ENCODE measurements at places on chromosomes 7 and 10.

DNA sequence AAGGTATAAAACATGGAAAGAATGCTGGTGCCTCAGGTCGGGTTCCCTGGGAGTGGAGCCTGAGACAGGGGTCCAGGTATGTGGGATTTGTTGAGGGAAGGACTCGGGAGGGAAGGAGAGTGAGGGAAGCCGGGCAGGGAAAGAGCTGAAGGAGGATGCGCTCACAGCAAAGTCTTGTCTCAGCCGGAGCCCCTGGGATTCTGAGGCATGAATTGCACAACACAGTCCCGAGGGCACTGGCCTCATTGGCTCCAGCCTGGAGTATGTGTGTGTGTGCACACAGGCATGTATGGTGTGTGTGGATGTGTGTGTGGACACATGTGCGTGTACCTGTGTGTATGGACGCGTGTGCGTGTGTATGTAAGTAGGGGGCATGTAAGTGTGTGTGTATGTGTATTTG, 87.4 kb downstream of the WDFY4 start:
- DNase-seq, result no peak

GRCh38 chr10:49369216-49370162, 26.4 kb downstream of the DRGX start:
- no peak for DNase-seq

DNA sequence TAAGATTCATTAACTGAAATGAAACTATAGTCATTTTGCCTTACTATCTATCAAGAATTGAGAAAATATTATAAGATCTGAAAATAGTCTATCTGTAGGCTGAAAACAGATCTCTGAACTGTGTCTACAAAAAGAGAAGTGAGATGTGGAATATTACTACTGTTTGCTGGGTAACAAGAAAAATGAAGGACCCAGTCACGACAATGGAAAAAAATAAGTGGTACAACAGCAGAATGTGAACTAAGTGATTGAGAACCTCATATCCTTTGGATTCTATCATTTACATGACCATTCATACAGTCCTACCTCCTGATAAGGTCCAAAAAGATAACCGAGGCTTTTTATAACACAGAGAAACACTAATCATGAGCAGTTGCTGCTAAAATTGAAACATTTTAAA, 94.3 kb downstream of the UBE2H start:
- no peak for DNase-seq

DNA sequence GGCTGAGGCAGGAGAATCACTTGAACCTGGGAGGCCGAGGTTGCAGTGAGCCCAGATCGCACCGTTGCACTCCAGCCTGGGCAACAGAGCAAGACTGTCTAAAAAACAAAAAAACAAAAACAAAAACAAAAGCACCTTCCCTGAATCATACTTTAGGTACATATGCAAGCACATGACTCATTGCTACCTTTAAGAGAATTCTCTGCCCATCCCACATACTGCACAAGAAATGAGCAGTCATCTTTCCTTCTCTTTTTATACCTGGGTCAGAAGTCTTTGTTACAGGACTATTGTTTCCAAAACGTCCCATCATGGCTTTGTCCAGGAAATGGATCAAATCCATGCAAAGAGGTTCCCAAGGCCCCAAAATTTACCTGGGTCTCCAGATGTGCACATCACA, 21.5 kb upstream of the AKR1B10 start:
- no peak for DNase-seq

- DNase-seq, result no peak
Measured at GRCh38 chr10:65501259-65501658, 1424.6 kb upstream of the LRRTM3 start.

- DNase-seq, result no peak
Measured at GRCh38 chr7:107233-107632, 85.1 kb upstream of the FAM20C start.

- DNase-seq, result no peak
Measured at GRCh38 chr7:85074-85882, 107.1 kb upstream of the FAM20C start.

DNA sequence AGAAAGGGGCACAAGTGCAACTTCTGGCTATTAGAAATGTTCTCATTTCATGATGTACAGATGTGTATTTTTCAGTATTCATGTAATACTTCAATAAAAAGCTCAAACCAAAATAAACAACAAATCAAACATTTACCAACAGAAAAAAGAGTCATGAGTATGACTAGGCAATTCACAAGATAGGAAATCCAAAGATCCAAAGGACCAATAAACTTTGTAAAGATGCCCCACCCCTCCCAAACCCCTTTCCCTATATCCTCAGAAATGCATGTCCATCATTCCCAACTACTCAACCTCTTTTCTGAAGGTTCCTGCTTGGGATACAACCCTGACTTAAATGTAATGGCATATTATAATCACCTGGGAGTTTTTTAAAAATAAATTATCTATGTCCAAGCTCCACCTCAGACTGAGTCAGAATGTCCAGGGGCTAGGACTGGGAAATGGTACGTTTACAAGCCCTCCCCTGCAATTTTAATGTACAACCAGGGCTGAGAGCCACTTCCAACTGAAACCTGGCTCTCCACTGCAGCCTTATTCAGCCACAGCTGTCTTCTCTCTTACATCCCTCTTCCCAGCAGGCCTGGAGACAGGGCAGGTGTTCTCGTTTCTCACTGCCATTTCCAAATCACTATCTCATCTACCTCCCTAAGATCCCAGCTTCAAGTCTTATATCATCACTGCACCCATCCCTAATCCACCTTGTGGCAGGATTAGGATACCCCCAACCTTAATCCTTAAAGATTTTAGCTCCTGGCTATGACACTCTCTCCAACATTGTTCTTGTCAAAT, 36.5 kb downstream of the COA1 start:
- no peak for DNase-seq

DNA sequence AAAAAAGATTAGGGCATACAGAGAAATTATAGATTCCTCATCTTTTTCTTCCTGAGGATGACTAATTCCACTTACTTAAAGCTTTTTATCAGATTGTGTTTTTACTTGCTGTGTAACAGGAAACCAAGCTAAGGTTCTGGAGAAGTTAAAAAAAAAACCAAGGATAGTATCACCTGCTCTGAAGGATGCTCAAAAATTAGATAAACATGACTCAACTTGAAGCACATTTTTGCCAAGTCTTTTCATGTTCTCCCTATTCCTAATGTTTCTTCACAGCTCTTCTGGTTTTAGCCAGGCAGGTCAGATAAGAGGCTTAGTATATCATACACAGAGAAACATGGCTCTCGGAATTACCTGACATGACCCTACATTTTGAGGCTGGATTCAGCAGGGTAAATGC, 90.3 kb downstream of the CPEB3 start:
- DNase-seq, result no peak

GRCh38 chr7:7959979-7960670, 8.5 kb upstream of the GLCCI1 start:
- DNase-seq, result no peak

- no peak for DNase-seq
Measured at GRCh38 chr7:28547115-28547514, 134.8 kb downstream of the CREB5 start.

GRCh38 chr10:109911903-109912302, 11.4 kb downstream of the XPNPEP1 start:
- DNase-seq, result no peak

DNA sequence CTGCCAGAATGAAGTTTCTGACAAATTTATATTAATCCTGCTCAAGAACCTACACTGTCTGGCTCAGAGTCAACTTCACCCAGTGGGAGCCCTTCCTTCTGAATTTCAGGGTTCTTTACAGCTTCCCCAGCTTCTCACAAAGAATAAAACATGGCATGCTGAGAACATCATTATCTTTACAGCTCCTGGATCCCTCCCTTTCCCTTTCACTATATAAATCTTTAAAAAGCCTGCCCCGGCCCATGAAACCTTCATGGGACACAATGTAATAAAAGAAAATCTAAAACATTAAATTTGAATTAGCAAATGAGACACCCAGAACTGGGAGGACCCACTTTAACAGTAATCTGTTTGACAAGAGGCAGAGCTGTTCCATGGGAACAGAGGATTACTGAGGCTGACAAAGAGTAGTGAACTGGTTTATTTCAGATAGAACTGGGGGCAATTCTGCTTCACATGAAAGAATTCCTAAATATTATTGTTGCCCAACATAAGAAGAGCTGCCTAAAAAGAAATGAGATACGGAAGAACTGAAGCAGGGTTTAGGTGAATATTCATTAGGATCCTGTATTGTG, 222.8 kb downstream of the THSD7A start:
- DNase-seq, result no peak

GRCh38 chr7:6299774-6300173, 27.4 kb upstream of the CYTH3 start:
- no peak for DNase-seq

- no peak for DNase-seq
Measured at GRCh38 chr10:21518149-21518640, 7.3 kb downstream of the SKIDA1 start.

- DNase-seq, result no peak
Measured at GRCh38 chr7:137880432-137880831, 33.7 kb upstream of the DGKI start.

- no peak for DNase-seq
Measured at GRCh38 chr7:150962553-150963399, 15.3 kb downstream of the KCNH2 start.

GRCh38 chr7:91165006-91165845, 99.0 kb upstream of the FZD1 start:
- no peak for DNase-seq

GRCh38 chr7:92228742-92229141, 17.0 kb downstream of the KRIT1 start:
- no peak for DNase-seq

GRCh38 chr10:98030991-98031431, 590 bp upstream of the CRTAC1 start:
- no peak for DNase-seq

DNA sequence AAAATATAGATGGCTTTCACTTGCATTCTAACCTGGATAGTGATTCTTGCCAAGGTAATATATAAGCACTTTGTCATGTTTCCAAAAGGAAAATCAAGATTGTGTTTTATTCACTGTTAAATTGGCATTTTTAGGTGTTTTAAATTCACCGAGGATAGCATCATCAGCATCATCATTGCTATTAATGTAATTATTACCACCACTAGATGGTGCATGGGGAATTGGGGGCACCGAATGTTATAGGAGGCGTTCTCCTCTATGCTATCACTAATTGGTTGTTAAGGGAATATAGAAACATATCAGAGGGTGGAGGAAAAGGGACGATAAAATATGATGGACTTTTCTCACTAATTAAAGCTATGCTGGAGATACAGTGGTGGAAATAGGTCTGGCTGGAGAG, 95.5 kb downstream of the CELF2 start:
- no peak for DNase-seq

- DNase-seq, result no peak
Measured at GRCh38 chr7:25988640-25989039, 163.4 kb upstream of the NFE2L3 start.

GRCh38 chr7:15905251-15906040, 219.0 kb upstream of the MEOX2 start:
- DNase-seq, result no peak

- DNase-seq, result no peak
Measured at GRCh38 chr10:79179957-79180309, 111.2 kb downstream of the ZMIZ1 start.

DNA sequence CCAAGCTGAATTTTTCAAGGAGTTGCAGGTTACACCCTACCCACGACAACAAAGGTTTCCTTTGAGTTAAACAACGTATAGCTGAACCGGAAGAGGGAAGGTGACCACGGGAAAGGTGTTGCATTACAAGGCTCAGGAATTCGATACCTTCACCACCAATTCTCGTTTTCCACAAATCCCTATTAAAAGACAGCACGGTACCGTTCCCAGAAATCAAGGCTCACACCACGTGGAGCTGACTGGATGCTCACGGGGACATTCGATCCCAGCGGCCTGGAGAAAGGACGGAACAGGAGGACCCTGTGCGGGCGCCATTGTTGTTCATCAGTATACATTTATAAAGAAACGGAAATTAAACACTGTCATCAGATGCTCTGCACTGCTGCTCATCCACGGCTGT, 56.4 kb downstream of the CTBP2 start:
- DNase-seq, result no peak

- no peak for DNase-seq
Measured at GRCh38 chr7:115116773-115117715, 195.2 kb downstream of the MDFIC start.

- no peak for DNase-seq
Measured at GRCh38 chr10:3570131-3570729, 214.8 kb downstream of the KLF6 start.

DNA sequence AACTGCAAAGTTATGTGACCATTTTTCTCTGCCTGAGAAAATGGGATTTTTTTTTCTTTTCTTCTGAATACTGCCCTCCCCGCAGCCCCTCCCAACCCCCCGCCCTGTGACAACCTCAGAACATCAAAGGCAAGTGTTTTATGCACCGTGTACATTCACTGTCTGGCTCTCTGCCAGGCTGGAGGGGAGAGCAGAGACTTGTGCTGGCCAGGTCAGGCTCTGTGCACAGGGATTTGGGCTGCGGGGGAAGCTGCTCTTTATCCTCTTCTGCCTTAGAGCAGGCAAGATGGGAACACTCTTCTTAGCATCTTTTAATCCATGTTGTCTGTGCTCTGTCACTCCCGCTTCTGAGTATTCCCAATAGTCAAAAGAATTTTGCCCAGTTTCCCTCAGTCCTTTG, 195.1 kb downstream of the CCSER2 start:
- no peak for DNase-seq

DNA sequence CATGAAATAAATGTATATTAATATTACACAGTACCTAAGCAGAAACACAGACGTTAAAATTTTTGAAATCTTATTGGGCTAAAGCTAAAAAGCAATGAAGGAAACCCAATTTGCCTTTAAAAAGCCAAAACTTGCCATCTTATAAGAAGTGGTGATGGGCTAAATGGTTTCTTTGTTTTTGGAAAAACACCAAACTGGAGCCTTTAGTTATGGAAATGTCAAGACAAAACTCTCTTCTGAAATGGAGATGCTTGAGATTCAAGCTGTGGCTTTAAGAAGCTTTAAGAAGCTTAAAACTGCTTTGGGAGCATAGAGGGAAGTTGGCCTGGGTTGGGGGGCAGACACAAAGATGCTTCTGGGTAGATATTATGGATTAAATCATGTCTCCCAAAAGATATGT, 277.0 kb downstream of the GFRA1 start:
- no peak for DNase-seq

GRCh38 chr7:29359482-29360093, 165.0 kb downstream of the CHN2 start:
- DNase-seq, result no peak

DNA sequence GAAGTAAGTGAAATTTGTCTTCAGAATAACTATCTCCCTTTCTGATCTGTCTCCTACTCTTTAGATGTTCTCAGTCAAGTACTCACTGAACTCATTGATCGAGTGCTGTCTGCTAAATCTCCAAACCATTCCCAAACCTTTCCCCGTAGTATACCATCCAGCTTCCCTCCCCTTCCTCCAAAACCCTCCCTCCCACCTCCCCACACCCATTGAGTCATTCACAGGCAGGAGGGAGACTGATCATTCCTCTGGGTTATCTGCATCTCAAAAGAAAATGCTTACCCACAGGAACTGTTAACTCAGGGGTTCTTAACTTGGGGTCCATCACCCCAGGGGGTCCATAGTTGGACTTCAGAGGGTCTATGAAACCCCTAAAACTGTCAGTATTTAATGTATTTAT, 37.4 kb downstream of the GOT1 start:
- DNase-seq, result no peak
